Uterus (tissue), 4 donors: ENCODE measurements at places on chromosomes 6 and 20. TPM values are rescaled to one million over a fixed set of nuclear protein-coding genes. Genes with fewer than 3 reads are reported as not detected.

DNA sequence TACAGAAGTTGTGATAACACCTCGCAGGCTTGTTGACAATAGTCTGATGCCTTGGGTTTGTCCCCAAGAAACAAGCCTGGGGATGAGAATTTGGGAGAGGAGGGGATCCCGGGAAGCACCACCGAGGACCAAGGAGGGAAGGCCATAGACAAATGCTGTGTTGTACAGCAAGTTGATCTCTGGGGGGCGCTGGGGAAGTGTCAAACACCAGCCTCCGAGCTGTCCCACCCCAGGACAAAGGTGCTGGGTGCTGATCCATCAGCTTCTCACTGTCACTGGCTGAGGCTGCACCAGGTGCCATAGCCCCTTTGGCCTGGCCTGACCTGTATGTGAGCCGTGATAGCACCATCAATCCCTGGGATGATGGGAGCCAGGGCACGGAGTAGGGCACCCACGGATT, 64.0 kb downstream of the SYNDIG1 start:
- H3K4me3 ChIP-seq: no peak overlapping the region
- no peak overlapping the region for H3K27ac ChIP-seq
- DNase-seq: no peak
- no peaks in the 10 kb centered on the region for H3K36me3 ChIP-seq
- no peaks in the 10 kb centered on the region for H3K27me3 ChIP-seq

- H3K27me3 ChIP-seq: no peaks in the 10 kb centered on the region
- H3K36me3 ChIP-seq: no peaks in the 10 kb centered on the region
These were observed 130.8 kb downstream of the JPH2 start for GRCh38 chr20:44056010-44056698.

PROKR2 gene
- 0.83 TPM for total RNA-seq

TSPO2 gene
- total RNA-seq: not detected

DNA sequence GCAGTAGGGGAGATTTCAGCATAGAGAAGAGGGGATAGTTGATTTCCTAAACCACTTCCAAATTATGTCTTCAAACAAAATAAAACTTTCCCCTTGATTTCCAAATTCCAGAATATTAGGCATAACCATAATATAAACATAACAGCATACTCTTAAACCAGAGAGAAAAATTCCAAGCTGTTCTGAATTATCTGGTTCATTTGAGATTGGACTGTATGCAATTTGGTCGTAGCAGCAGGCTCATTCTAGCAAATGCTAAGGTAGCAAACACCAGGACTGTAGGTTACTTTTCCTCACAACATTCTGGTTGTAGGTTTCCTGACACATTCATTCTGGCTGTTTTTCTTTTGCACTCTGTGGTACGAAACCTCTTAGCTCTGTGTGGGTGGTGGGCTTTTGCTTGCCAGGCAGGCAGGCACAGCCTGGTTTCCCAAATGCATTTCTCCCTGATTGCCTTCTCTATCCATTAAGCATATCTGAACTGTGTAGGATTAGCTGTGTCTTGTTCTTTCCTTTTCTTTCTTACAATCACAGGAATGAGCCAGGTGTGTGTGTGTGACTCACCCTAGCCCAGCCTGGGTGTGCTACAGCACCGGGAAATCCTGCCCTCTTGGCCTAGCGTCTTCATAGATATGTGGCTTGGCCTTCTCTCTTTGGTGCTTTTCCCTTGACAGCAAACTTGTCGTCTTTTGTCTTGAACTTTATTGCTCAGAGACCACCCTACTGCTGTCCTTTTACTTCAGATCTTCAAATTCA, 77.1 kb downstream of the JARID2 start:
- no peak overlapping the region for H3K4me3 ChIP-seq
- no peak for DNase-seq
- no peaks in the 10 kb centered on the region for H3K27me3 ChIP-seq
